Hematopoietic multipotent progenitor cell treated with erythropoietin and hydrocortisone succinate and interleukin-3 and kit ligand, for 8 days (in vitro differentiated cells): ENCODE measurements at places on chromosomes 13 and 19.
A peak's percentile ranks its signal among the peaks of the same experiment; 100 is the strongest.

- DNase-seq: no peak
Measured at GRCh38 chr13:84607261-84608013, 725.2 kb upstream of the SLITRK1 start.

GRCh38 chr13:38900188-38900587 lies 90.4 kb downstream of the STOML3 start:
- no peak for DNase-seq

- no peak for DNase-seq
Measured at GRCh38 chr19:20254121-20254520, 87.1 kb downstream of the ZNF486 start.

DNA sequence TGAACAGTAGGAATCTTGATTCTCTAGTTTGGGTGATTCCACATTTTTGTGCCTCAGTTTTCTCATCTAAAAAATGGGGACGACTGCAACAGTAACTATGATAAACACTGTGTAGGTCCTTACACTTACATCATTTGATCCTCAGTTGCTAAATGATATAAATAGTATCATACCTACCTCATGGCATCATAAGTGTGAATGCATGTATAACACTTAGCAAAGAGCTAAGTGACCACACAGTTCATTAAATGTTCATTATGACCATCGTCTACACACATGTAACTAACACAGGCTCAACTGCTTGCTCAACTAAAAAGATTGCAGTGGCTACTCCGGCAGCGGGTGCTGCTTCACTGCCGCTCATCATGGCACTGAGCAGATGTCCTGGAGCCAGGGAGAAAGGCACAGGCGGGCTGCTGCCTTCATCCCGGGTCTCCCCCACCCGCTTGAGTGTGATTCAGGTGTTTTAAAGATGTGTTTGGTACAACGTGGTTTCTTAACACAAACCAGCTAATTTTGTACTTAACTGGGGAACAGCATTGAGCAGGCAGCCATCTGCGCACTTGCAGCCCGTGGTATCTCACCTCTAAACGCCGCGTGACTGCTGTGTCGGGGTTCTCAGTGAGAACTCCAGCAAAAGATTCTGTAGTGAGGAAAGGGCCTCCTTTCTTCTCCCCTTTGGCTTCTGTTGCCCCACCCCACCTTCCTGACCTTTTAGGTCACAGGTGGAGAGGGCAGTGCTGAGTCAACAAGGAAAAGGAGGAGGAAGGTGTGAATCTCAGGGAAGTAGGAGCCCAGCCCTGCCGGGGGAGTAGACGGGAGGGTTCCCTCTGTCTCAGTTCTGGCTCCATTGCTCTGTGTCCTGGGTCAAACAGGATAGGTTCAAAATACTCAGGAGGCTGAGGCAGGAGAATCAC lies 11.7 kb upstream of the ACTN4 start:
- no peak for DNase-seq

GRCh38 chr13:79803989-79804388 lies 323.0 kb downstream of the NDFIP2 start:
- no peak for DNase-seq

DNA sequence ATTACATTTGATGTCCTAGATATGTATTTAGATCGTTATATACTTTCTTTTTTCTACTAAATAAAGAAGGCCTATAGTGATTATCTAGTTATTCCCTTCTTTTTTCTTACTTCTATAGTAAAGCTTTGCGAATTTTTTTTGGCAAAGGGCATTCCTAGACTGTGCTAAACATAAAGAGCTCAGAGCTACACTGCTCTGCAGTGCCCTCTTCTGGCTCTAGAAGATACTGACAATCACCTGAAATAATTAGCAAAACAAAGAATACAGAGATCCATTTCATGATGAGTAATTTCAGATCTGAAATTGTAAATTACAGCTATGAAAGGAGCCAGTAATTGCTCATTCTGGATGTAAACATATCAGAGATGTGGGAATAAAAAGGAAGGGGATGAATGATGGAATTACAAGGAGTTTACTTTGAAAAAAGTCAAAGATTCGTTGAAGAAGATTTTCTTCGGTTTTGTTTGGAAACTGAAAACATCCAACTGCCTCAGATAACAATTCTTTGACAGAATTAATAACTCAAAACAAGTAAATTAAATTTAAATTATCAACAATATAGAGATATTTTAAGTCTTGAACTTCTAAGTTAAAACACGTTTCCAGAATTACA lies 288.5 kb downstream of the NALCN start:
- DNase-seq: peak; percentile 46

- no peak for DNase-seq
Measured at GRCh38 chr13:103514619-103515018, 448.4 kb upstream of the SLC10A2 start.

- no peak for DNase-seq
Measured at GRCh38 chr13:20457670-20458069, 68.0 kb downstream of the CRYL1 start.

- DNase-seq: peak; percentile 24
Measured at GRCh38 chr13:30421093-30422053, 920 bp upstream of the UBE2L5 start.

DNA sequence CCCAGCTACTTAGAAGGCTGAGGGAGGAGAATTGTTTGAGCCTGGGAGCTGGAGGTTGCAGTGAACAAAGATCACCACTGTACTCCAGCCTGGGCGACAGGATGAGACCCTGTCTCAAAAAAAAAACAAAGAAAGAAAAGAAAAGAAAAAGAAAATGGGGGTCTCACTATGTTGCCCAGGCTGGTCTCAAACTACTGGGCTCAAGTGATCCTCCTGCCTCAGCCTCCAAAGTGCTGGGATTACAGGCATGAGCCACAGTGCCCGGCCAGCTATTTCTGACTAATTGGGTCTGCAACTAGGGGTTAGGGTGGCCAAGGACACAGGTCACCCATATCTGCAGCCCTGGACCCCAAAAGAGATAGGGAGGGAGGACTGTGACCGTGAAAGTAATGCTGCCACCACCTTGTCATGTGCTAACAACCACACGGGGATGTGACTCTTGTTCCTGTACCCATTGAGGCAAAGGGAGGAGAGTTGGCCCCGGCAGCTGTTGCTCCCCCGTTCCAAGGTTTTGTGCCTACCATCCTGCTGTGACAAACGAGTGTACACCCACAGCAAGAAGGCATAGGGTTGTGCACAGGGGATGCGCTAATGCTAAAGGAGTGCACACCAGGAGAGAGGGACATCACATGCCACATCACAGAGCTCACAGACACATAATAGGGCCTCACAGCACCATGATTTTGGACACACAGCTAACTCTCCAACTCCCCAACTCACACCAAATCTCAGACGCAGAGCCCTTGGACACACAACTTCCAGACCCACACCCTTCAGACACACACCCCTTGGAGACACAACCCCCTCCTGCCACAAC lies 619 bp downstream of the MEF2B start:
- DNase-seq: no peak

- no peak for DNase-seq
Measured at GRCh38 chr19:47663911-47664771, 49.1 kb upstream of the EHD2 start.

DNA sequence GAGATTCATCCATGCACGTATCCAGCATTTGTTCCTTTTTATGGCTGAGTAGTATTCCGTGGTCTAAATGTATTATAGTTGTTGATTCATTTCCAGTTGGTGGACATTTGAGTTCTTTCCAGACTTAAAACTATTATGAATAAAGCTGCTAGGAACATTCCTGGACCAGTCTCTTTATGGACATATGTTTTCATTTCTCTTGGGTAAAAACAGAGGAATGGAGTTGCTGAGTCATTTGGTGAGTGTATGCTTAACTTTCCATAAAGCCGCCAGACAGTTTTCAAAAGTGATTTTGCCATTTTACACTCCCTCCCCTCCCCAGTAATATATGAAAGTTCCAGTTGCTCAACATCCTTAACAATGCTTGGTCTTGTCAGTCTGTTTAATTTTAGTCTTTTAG lies 116.4 kb downstream of the TSHZ3 start:
- no peak for DNase-seq

- peak; percentile 93 for DNase-seq
Measured at GRCh38 chr19:4181053-4181508, 1.3 kb downstream of the SIRT6 start.

DNA sequence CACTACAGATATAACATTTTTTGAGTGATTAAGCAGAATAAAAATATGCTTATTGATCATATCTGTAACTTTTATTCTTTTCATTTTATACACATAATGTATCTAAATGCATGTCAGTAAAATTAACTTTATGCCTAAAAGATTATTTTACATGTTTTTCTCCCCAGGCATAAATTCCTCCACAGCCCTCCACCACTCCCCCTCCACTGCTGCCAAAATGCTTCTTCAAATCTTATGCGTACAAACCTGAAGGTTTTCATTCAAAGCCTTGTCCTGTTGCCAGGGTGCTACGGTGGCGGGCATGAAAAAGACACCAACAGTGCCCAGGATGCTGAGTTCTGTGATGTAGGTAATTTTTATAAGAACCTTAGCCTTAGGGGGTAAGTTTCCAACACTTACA lies 52.9 kb downstream of the PARP4 start:
- no peak for DNase-seq

DNA sequence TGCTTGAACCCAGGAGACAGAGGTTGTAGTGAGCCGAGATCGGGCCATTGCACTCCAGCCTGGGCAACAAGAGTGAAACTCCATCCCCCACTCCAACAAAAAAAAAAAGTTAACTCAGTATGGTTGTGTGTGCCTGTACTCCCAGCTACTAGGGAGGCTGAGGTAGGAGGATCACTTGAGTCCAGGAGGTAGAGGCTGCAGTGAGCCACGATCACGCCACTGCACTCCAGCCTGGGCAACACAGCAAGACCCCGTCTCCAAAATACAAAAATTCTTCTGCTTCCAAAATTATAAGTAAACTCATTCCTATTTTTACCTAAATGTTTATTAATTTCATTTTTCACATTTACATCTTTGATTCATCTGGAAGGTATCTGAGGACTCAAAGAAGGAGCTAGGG lies 14.4 kb downstream of the PNMA8A start:
- no peak for DNase-seq

- no peak for DNase-seq
Measured at GRCh38 chr13:35480346-35480745, 3.9 kb upstream of the MAB21L1 start.

GRCh38 chr19:6047741-6048251 lies 62.5 kb downstream of the RFX2 start:
- peak; percentile 42 for DNase-seq

- DNase-seq: no peak
Measured at GRCh38 chr19:50952910-50953309, at the start of gene KLK5. TSS of gene KLK5 (minus strand) at chr19:50953038. CDS start at chr19:50952657, 381 bp downstream.

DNA sequence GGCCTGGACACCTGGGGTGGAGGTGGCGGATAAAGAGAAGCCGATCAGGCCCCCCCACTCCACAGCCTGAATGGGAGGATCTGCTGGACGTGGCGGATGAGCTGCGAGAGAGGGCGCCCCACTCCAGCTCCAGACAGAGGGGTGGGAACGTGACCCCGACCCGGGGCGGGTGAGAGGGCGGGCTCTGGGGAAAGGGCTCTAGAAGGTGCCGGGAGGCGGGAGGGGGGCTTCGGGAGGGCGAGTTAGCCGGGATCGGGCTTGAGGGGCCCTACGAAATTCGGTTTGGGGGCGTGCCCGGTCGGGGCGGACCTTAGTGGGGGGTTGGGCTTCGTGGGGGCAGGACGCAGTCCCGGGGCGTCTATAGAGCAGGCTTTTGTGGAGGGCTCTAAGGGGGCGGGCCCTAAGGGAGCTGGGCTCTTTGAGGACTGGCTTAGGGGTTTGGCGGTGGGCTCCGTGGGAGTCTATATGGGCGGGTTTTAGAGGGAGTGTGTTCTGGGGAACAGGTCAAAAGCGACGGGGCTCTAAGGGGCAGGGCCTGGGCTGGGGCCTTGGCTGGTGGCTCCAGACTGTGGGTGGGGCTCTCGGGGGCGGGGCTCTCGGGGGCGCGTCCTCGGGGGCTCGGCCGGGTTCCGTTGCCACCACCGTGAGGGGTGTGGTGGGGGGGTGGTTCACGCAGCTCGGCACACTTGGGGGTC lies 4.1 kb upstream of the NANOS3 start:
- DNase-seq: peak; percentile 39

- no peak for DNase-seq
Measured at GRCh38 chr19:17090583-17090982, 15.0 kb downstream of the MYO9B start.

DNA sequence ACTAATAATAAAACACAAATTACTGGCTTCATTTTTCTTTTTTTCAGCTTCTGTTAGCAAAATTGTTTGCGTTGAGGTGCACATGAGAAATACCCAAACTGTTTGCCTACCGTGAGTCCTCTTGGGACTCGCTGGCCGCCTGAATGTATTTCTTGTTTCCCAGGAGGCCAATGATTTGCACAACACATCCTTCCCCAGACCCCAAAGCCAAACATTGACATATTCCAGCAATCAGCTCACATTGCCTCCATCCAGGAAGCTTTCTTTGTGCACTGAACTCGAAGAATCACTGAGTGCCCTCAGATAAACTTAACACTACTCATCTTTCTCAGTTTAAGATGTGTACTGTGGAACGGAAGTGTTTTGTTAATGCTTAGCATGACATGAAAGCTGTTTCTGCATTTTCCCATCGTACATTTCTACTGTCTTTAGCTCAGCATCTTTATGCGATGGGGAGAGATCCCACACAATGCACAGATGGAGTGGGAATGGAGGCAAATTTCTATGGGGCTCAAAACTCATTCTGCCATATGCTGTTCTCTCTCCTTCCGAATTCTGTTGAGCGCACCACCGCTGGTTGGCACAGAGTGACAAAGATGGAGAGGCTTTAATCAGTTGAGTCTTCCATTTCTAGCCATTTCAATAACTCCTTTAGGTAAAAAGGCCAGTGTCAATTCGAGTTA lies 399.5 kb downstream of the RFC3 start:
- DNase-seq: no peak

GRCh38 chr19:21468791-21469190 lies 36.6 kb upstream of the ZNF429 start:
- no peak for DNase-seq

- DNase-seq: peak; percentile 21
Measured at GRCh38 chr19:18520848-18521691, 800 bp downstream of the ELL start.

DNA sequence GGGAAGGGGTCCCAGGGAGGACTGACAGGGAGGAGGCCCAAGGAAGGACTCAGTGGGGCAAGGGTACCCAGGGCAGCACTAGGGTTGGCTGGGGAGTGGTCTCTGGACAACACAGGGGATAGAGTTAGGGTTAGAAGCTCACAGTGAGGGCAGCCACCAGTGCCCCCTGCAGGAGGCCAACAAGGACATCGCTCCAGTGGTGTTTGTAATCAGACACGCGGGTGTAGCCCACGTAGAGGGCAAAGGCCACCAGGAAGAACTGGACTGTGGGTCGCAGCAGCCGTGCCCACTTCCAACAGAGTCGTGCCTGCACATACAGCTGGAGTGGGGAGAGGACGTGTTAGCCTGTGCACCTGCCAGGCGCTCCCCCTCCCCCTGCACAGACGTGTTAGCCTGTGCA lies 9.2 kb downstream of the PLPP2 start:
- no peak for DNase-seq

GRCh38 chr13:99004978-99005377 lies 27.1 kb upstream of the DOCK9 start:
- DNase-seq: no peak

GRCh38 chr13:108409730-108410129 lies 140.2 kb downstream of the TNFSF13B start:
- no peak for DNase-seq

GRCh38 chr19:17863520-17864182 lies 3.9 kb downstream of the RPL18A start:
- DNase-seq: no peak
